ENCODE measurements at places on chromosomes 3 and 15.

DNA sequence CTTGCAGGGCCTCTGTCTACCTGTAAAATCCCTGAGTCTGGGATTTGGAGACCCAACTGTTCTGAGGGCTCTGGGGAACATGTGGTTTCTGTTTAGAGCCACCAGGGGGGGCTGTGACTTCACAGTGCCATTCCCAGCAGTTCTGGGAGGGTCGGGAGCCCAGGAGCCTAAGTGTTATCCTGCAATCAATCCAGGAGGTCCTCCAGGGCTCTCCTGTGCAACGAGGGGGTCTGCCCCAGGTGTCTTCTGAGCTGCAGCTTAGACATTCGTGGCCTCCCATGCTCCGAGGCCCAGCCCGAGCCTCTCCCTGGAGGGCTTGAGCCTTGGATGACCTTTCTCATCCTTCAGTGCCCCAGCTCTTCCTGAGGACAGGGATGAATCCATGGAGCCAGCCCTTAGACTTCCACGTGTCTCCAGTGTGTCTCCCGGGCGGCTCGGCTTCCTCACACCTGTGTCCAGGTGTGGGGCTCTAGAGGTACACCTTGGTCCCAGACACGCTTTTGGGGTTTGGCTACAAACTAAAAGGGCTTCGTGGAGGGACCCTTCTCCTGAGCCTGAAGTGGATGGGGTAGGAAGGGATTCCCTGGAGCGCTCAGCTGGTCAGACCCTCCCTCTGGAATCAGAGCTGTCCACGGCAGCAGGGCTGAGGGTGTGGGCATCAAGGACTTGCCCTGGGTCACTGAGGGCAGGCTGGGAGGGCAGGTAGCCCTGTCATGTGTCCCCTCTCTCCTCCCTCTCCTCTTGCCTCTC lies 20.3 kb upstream of the ABTB1 start:
- no peak for DNase-seq

- no peak for DNase-seq
Observed at GRCh38 chr3:49024449-49024848, 2.5 kb downstream of the NDUFAF3 start.

- DNase-seq: no peak
Observed at GRCh38 chr3:71127052-71127831, 456.3 kb downstream of the FOXP1 start.

- DNase-seq: no peak
Observed at GRCh38 chr3:42115946-42116345, 24.8 kb downstream of the TRAK1 start.

- DNase-seq: no peak
Observed at GRCh38 chr3:111517801-111518200, 24.2 kb upstream of the CD96 start.

DNA sequence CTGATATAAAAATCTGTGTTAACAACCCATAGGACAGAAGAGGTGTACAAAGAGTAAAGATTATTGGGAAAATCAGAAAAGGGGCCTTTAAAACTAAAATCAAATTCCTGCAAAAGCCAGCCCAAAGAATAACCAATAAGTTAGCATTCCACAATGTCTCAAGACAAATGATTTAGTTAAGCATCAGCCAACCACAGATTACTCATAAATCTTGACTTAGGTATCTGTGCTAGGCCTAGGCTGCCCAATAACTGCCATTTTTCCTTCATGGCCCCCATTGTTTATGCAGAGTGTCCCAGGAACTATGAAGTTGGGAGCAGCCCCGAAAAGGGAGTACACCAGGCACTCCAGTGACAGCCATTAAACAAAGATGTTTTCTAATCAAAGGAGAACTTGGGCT lies 7.4 kb downstream of the TRANK1 start:
- no peak for DNase-seq

DNA sequence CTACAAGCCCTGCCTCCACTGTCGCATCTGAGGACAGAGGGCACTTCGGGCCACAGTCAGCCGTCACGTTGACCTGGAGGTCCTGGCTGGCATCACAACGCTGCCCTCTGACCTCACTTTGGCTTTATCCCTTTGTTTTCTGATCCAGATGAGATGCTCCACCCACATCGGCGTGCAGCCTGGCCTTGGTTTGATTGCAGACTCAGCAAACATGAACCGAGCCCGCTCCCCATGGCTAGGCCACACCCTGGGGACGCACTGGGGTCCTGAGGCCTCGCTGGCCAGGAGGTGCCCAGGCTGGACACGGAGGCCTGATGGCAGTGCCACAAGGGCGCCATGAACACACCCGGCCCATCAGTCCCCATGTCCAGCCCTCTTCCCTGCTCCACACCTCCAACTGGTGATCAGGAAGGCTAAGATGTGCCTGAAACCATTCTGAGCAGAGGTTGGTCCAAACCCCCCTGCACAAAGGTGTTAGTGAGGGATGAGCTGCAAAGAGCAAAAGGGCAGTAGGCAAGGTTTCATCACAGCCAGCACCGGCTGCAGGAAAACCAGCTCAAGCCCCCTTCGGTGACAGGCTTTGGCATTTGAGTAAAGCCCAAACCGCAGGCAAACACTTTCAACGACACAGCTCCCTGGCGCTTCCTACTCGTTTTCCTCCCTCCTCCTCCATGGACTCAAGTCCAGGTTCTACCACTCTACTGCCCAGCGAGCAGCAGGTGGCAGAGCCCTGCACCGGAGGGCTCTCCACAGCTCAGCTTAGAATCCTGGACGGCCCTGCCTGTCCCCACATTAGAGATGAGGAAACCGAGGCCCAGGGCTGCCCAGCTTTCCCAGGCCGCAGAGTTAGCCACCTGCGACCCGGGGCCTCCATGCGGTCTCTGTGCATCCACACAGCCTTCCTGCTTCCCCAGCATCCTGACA lies 165.8 kb downstream of the NUP210 start:
- DNase-seq: no peak

- no peak for DNase-seq
Observed at GRCh38 chr3:59425371-59425770, 375.5 kb upstream of the CFAP20DC start.

GRCh38 chr15:48974882-48975281 lies 11.2 kb upstream of the SHC4 start:
- no peak for DNase-seq

GRCh38 chr3:169384573-169384972 lies 278.9 kb downstream of the MECOM start:
- DNase-seq: no peak

- no peak for DNase-seq
Observed at GRCh38 chr15:53404930-53405493, 354.5 kb downstream of the WDR72 start.

- DNase-seq: no peak
Observed at GRCh38 chr15:79185199-79185598, 94.6 kb upstream of the RASGRF1 start.

- DNase-seq: no peak
Observed at GRCh38 chr3:64616953-64617352, 70.8 kb downstream of the ADAMTS9 start.

DNA sequence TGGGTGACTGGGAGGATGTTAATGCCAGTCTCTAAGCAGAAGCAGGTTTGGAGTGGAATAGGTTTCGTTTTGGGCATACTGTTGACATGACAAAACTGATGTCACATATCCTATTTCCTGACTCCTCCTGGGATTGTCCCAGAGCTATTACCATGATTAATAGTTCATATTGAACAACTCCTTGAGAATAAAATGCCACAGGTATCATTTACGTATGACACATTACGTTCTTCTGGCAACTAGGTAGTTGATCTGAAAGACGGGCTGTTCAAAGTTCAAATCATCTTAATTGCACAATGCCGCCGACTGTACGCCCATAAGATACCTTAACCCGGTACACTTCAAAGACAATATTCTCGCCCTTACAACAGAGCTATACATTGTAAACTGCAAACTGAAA lies 1.4 kb upstream of the RAB5A start:
- no peak for DNase-seq

GRCh38 chr15:25178835-25179672 lies 224.3 kb downstream of the SNRPN start:
- no peak for DNase-seq

- DNase-seq: no peak
Observed at GRCh38 chr3:73475175-73475574, 149.6 kb downstream of the PDZRN3 start.

- DNase-seq: no peak
Observed at GRCh38 chr3:153903430-153903829, 217.8 kb upstream of the ARHGEF26 start.

DNA sequence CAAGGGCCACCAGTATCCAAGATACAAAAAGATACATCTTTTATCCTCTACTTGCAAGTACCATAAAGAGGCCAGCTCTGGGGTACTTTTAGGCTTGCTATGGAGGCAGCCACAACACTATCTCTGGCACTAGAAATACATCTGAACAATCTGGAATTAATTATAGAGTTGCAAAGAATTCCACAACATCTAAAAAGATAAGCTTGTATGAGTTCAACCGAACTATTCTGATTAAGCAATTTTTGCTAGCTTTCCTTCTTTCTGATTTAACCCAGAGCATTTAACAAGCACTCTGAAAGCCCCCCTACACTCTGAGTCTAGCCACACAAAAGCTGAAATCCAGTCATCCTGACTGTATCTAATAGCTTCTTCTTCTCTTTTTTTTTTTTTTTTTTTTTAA lies 95.4 kb downstream of the FRMD5 start:
- DNase-seq: no peak
